ENCODE measurements at places on chromosomes 7 and 10.

- no peak for DNase-seq
Observed at GRCh38 chr10:36336315-36336714, 694.2 kb upstream of the FZD8 start.

DNA sequence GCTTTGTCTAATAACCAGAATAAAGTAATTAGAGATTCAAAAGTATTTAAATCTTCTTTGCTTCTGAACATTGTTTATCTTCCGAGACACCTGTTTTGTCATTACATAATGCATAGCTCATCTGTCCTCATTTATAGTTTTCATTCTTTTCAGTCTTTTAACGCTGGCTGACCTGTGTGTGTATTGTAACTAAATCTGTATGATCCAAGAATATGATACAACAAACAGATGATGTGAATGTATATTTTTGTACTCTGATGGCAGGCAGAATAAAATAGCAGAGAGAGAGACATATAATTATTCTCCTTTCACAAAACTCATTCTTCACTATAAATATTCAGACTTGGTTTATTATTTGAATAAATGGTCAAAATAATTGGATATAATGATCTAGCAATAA is 80.6 kb downstream of the ORC5 start:
- DNase-seq = no peak

DNA sequence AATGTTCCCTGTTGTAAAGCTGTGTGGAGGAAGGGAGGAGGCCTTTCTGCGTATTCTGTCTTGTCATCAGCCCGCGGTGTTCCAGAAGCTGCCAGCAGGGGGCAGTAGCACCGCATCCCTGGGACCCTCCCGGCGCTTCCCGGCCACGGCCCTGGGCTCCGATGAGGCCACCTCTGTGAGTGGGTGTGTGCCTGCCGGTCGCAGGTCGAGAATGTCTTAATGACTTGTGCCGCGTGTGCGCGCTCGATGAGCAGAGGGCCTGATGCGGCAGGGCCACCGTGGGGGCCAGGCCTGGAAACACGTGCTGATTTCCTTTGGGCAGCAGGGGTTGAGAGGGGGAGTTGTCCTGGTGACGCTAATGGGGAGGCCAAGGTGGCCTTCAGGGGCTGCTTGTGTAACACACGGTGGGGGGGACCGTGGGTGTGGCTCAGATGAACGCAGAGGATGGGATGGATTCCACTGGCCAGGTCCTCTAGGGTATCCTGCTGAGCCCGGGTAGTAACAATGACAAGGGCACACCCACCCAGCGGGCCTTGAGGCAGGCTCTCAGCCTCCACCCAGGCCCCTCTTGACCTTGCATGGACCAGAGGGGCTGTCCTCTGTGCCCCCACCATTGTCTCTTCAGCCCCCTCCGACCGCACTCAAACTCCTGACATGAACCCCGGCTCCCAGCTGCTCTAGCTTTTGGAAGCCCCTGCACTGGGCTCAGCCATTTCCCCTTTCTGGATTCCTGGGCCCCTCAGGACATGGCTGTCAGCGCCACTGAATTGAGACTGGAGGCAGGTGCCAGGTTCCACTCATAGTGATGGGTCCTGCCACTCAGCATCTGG is 135.9 kb upstream of the PODXL start:
- no peak for DNase-seq

DNA sequence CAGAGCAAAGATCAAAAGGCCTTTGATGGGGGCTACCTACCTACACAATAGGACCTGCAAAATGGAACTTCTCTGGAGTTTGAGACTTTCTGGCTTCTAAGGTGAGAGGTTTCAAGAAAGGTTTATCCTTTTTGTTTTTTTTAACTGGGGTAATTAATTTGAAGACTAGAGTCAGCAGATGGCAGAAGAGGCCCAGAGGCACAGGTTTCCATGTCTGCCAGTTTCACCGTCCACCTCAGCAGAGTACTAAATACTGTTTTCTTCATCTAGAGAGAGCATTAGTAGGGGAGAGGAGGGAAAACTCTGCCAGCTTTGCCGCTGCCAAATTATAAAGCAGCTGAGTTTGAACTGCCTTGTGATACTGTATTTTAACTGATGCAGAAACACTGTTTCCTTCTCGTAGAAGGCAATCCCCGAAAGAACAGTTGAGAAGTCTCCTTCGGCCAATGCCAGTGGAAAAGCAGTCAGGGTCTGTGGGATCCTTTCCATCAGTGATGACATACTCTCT is 138.7 kb downstream of the SLC25A13 start:
- DNase-seq = no peak

DNA sequence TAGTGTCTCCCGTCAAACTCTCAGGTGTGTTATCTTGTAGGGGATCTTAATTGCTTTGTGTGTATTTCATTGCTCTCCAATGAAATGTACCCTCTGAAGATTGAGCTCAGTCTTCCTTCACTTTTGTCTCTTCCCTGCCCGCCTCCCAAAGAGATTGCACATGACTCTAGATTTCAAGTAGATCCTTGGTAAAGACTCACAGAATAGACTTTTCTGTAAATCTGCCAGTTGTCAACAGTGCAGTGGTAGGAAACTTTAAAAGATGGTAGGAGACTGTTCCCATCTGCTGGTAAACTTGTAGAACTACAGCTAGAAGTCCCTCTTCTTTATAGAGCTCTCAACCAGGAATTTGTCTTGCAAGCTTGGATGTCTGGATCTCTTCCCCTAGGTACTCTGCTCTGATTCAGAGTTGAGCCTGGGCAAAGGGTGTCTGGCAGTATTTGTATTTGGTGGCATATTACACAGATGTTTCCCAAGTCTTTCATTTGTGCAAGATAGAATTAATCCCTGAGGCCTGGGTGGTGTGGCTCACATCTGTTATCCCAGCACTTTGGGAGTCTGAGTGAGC is 9.6 kb downstream of the CCL26 start:
- no peak for DNase-seq

- no peak for DNase-seq
Observed at GRCh38 chr10:48365668-48366067, 59.2 kb downstream of the MAPK8 start.

GRCh38 chr7:47873762-47874161 is 74.5 kb downstream of the PKD1L1 start:
- no peak for DNase-seq

- no peak for DNase-seq
Observed at GRCh38 chr10:3142146-3142875, 30.3 kb downstream of the PITRM1 start.

- no peak for DNase-seq
Observed at GRCh38 chr10:44865289-44865671, 45.9 kb upstream of the TMEM72 start.

GRCh38 chr7:70710011-70710480 is 421.9 kb upstream of the GALNT17 start:
- DNase-seq = no peak

Data from T-helper 1 cell (primary cell).